ENCODE measurements at places on chromosomes 11 and 22.

DNA sequence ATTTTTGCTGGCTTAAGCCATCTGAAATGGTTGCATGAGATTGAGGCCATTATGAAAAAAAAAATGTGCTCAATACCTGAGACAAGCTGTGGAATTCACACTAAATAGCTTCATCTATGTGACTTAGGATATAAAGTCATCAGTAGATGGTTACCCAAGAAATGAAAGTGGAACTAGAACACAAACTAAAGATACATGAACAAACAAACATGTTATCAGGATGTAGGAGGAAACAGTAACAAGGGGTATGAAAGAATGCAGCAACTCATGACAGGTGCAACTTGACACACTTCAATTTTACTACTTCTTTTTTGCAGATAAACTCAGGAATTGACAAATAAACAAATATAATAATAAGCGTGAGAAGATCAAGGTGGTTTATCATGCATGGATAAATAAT, 155.0 kb downstream of the WT1 start:
- no peak for DNase-seq

DNA sequence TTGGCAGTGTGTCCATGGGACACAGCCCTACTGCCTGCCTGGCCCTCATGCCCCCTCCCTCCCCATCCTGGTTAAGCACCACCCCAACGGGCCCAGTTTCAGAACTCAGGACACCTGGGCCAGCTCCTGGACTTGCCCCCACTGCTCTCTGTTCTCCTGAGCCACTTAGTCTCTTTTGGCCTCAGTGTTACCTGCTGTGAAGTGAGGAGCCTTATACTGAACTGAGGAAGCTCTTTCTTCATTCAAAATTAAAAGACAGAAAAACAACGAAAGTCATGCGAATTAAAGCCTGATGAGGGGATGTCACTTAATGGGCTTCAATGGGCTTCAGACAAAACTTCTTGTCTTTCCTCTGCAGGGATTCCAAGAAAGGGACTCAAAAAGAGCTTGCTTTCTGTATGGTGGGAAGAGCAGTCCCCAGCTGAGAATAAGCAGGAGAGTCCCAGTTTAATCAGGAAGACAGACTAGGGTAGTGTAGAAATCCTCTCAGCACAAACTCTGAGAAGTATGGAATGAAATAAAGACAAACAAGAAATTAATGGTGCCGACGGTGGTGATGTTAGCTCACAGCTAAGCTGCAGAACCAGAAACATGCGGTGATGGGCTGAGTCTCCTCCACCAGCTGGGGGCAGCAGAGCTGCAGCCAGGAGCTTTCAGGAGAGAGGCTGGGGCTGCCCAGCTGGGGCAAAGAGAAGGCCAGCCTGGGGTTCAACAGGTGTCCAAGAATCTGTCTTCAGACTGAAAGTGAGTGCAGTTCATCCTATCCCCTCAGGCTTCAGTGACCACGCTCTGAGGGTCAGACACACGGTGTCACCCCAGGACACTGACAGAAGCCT, 101.0 kb downstream of the GGTLC2 start:
- peak; percentile 26 for DNase-seq

GRCh38 chr11:83674102-83674896, 388.1 kb upstream of the CCDC90B start:
- DNase-seq = no peak

- DNase-seq = no peak
Measured at GRCh38 chr11:31500560-31500959, 8.9 kb downstream of the IMMP1L start.

GRCh38 chr11:73667891-73668290, 21.5 kb downstream of the PLEKHB1 start:
- no peak for DNase-seq

DNA sequence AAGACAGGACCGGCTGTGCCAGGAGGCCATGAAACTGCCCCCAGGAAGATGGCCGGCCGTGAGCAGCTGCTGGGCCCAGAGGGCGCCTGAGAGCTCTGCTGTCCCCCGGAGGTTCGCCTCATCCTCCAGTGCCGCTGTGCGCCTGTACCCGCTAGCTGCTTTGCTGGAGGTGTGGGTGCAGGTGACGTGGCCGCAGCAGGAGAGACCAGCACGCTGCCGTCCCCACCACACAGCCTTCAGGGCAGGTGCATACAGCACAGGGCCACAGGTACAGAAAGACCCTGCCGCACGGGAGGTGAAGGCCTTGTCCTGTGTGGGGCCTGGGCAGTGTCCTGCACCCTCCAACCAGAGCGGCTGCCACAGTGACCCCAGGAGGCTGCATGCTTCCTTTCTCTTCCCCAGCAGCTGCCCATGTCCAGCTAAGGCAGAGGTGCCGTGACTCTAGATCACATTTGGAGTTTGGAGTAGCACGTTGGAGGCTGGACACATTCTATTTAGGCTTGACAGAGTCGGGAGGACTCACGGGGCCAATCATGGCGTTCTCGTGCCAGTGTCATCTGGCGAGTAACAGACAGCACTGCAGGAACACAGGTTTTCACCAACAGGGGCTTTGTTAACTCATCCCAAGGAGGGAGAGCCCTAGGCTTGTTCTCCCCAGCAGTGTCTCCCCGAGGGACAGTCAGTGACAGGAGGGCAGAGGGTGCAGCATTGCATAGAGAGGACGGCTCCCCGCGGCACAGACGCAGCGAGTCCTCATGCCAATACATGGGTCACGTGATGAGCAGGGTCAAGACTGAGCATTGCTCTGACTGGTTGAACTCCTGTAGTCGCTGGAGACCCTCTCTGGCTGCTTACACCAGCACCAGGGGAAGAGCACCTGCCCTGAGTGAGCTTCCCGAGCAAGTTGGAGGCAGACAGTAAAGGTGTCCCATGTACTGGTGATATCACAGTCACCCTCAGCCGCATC, 18.7 kb upstream of the PANX2 start:
- no peak for DNase-seq

DNA sequence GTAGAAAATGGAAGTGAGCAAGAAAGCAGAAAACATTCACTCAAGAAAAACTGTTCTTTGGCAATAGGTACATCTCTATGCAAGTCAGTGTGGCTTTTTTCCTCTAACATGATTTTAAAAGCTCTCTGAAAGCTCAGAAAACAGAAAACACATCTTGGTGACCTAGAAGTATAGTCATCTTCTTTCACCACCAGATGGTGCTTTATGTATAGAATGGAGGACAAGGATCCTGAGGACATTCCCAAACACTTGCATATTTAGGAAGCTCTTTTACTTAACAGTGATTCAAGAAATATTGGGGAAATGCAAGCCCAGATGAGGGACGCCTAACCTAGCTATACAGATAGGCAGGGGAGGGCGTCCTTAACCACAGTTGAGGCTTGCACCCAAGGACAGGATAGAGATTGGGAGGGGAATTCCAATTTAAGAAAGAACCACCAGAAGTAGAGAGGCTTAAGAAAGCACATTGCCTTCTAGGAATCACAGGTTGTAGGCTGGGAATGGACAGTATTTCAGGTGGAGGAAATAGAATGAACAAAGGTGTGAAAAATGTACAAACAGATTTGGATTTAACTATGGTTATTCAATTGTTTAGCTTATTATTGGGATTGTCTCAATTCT, 13.8 kb upstream of the CCDC81 start:
- DNase-seq = no peak

- no peak for DNase-seq
Measured at GRCh38 chr11:130162733-130163132, 3.2 kb downstream of the ST14 start.

- no peak for DNase-seq
Measured at GRCh38 chr22:46581538-46582244, 38.5 kb upstream of the GRAMD4 start.

GRCh38 chr11:70788248-70789022, 390.1 kb downstream of the CTTN start:
- DNase-seq = no peak

GRCh38 chr22:20155330-20156041, 4.6 kb upstream of the CCDC188 start:
- no peak for DNase-seq

- DNase-seq = no peak
Measured at GRCh38 chr22:19477321-19478044, 1.5 kb downstream of the UFD1 start.

GRCh38 chr22:42891696-42892095, 34.6 kb upstream of the ARFGAP3 start:
- DNase-seq = no peak

GRCh38 chr11:112811783-112812182, 149.4 kb upstream of the NCAM1 start:
- DNase-seq = no peak

DNA sequence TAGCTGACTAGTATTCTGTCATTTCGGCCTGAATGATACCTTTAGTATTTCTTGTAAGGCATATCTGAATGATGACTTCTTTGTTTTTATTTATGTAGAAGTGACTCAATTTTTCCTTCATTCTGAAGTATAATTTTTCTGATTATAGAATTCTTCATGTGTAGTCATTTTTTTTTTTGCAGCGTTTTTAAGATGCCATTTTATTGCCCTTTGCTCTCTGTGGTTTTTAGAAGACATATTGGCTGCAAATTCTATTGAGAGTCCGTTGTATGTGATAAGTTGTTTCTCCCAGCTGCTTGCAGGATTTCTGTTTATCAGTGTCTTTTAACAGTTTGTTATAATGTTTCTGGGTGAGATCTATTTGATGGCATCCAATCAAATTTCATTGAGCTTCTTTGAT, 1224.8 kb downstream of the JRKL start:
- DNase-seq = no peak

GRCh38 chr11:9219115-9219514, 46.0 kb downstream of the DENND5A start:
- no peak for DNase-seq

DNA sequence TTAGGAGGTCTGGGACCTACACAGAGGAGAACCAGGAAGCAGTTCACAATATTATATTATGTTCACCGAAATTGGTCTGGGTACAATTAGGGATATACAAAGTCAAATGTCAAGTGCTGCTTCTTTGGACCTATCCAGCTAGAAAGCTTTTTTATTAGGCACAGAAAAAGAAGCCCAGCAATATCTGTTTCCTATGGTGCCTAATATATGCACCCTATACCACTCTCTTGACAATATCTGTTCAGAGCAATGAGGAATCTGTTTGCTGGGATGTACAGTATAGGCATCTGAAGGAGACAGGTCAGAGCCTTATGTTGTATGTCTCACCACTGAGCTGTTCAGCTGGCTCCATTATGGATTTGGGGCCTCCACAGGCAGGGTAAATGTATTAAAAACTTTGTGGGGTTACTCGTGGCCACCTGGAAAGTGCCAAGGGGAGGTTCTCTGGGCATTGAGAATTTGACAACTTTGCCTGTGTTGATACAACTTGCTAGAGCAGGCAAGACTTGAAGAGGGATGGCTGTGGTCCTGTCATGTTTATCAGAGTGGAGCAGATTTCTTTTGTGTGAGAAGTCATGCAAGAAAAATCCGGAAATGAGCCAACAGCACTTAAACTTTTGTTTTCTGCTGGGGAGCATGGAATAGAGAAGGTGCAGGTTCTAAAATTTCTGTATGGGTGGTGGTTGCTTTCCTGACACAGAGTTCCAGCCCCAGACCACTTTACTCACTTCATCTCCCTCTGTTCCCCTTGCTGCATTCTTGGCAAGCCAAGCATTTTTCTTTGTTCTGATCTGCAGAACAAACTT, 10.1 kb downstream of the STIM1 start:
- no peak for DNase-seq

DNA sequence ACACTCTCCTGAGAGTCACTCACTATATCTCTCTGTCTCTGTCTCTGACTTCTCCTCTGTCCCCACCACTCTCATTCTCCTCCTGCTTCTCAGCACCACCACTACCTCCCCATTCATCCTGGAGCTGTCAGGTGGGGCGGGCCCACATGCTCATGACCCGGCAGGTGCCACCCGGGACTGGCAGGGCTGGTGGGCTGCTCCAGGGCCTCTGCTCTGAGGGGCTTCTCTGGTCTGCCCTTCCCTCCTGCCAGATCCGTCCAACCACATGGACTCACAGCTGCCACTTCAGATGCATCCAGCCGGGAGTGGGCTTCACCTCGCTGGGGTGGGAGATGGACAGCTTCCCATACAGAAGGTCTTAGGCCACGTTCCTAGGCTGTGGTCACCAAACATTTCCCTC, 4.8 kb upstream of the EMID1 start:
- DNase-seq = no peak

- DNase-seq = no peak
Measured at GRCh38 chr11:81197396-81197795, 1536.3 kb downstream of the FAM181B start.

- no peak for DNase-seq
Measured at GRCh38 chr11:9172389-9172788, 81.0 kb upstream of the SCUBE2 start.

GRCh38 chr22:19410941-19411689, 20.4 kb downstream of the HIRA start:
- no peak for DNase-seq

GRCh38 chr11:46456269-46457001, 64.9 kb upstream of the CHRM4 start:
- no peak for DNase-seq

DNA sequence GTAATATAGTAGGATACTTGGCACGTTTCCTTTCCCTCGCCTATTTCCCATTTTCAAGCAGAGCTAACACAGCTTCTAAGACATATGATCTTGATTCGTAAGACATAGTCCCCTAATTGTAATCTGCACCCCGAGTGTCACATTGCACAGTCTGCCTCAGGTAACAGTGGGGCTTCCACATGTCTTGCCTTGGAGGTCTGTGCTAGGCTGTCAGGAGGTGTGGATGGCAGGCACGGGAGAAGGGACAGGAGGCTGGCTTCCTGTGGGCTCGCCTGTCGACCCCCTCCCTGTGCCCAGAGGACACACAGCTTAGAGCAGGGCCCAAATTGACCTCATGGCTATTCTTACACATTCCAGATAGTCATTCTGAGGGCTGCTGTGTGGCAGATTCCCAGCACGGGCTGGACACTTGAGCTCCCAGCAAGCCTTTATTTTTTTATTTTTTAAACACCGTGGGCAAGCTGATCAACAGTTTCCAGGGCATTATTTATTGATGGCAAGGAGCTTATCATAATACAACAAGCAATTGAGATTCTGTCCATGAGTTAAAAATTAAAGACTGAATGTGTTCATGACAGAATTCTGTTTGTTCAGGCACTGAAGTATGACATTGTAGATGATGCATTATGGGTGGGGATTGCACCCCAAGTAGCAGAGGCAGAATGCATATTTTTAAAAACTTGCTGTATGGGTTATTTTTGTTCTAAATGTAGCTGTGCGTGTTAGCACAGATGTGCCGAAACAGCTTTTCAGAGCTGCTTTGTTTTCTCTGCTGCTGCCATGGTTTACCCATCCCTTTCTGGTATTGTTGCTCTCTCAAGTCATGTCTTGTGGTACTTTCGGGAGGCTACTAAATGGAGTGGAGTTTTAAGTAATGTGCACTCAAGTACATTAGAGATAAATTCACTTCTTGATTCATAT, 113.0 kb downstream of the ATXN10 start:
- DNase-seq = no peak

GRCh38 chr11:65419460-65419771, 3.2 kb upstream of the NEAT1 start:
- no peak for DNase-seq

GRCh38 chr11:46890665-46891064, 27.7 kb downstream of the LRP4 start:
- no peak for DNase-seq

All from stimulated activated CD4-positive, alpha-beta T cell treated with anti-CD3 and anti-CD28 coated beads, Interleukin-1b, Interleukin-23, amount 100 ng/mL, for 4 hours (primary cell).